ENCODE measurements at places on chromosomes 16 and 17. TPM values are rescaled to one million over a fixed set of nuclear protein-coding genes. Genes with fewer than 3 reads are reported as not detected.

EVPLL gene
- total RNA-seq, result not detected

NSF gene
- 30.9 TPM for total RNA-seq

DNA sequence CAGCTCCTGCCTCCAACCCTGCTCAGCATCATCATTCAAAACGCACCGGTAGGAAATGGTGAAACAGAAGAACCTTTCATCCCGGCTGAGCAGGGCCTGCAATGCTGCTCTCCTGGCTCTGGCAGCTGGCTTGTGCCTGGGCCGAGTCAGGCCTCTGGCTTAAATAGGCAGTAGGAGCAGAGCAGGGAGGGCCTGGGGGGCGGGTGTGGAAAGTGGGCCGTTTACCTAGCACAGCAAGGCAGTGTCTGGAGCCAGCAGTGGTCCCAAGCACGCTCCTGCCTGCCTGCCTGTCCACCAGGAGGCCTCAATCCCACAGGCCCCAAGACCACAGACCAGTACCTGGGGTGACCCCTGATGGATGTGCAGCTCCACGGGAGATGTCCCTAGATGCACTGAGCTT is 59.3 kb downstream of the SMPD3 start:
- no peak overlapping the region for H3K27ac ChIP-seq
- no peaks in the 10 kb centered on the region for H3K4me1 ChIP-seq
- H3K4me3 ChIP-seq, result no peak overlapping the region

GRCh38 chr16:89360760-89361435 is 129.5 kb downstream of the ANKRD11 start:
- no peak for DNase-seq
- H3K36me3 ChIP-seq, result peaks cover 2% of the 10 kb centered on the region
- H3K27me3 ChIP-seq, result no peaks in the 10 kb centered on the region
- H3K4me1 ChIP-seq, result peaks cover 8% of the 10 kb centered on the region
- H3K27ac ChIP-seq, result peak overlapping the region; percentile 43
- H3K4me3 ChIP-seq, result no peak overlapping the region

GRCh38 chr17:48588528-48588927 is 1.5 kb downstream of the HOXB3 start:
- peaks cover 4% of the 10 kb centered on the region for H3K36me3 ChIP-seq
- no peak for DNase-seq
- no peak overlapping the region for H3K4me3 ChIP-seq
- H3K27ac ChIP-seq, result peak overlapping the region; percentile 40
- H3K4me1 ChIP-seq, result peaks cover 61% of the 10 kb centered on the region
